ENCODE measurements at places on chromosomes 2 and 18. TPM values are rescaled to one million over a fixed set of nuclear protein-coding genes. Genes with fewer than 3 reads are reported as not detected.

FBXO48 gene
- 0.55 TPM for total RNA-seq

SEH1L gene
- total RNA-seq = 24.7 TPM

ITSN2 gene
- 23.2 TPM for total RNA-seq

RAB31 gene
- total RNA-seq = 22.0 TPM

TMEM178A gene
- 0.21 TPM for total RNA-seq

APOB gene
- total RNA-seq = not detected

CTIF gene
- 14.5 TPM for total RNA-seq

REG3G gene
- not detected for total RNA-seq

TCF23 gene
- total RNA-seq = not detected

FAM161A gene
- 6.9 TPM for total RNA-seq

STK11IP gene
- total RNA-seq = 19.3 TPM

FSHR gene
- not detected for total RNA-seq

RAX gene
- not detected for total RNA-seq

CCBE1 gene
- total RNA-seq = 15.7 TPM

VIT gene
- total RNA-seq = not detected

All from A549 treated with Mapracorat at 1 μM for 4 hours (cell line).